Left kidney (tissue), 8 donors: ENCODE measurements at places on chromosomes 12 and 14. TPM values are rescaled to one million over a fixed set of nuclear protein-coding genes. Genes with fewer than 3 reads are reported as not detected.

- no peak for DNase-seq
These were observed 87.3 kb downstream of the SUDS3 start for GRCh38 chr12:118463677-118464076.

DNA sequence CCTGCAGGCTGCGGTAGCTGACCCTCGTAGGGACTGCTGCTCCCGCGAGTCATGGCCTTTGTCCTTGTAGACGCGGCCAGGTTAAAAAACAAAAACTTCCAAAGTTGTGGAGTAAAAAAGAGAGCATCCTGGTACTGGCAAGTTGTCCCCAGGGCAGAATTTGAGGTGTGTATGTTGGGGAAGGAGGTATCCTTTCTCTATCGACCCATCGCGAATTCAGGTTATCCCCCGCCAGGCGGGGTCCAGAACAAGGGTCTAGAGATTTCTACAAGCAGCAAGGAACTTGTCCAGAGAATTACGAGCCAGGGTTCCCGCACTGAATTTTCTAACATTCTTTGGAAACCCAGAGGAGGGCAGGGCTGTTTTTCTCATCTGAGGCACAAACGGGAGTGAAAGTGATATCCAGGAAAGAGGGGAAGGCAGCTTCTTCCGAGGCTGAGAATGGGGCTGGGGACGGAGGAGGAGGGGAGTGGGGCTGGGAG is 16.3 kb downstream of the TBX3 start:
- no peak for DNase-seq

The MUCL1 gene
- polyA plus RNA-seq: 0.25 TPM

The GLT1D1 gene
- polyA plus RNA-seq: 2.1 TPM

The PROX2 gene
- polyA plus RNA-seq: 4.3 TPM

GRCh38 chr14:24441485-24441884 is 1.1 kb downstream of the SDR39U1 start:
- DNase-seq: no peak

The CLEC2A gene
- polyA plus RNA-seq: not detected

DNA sequence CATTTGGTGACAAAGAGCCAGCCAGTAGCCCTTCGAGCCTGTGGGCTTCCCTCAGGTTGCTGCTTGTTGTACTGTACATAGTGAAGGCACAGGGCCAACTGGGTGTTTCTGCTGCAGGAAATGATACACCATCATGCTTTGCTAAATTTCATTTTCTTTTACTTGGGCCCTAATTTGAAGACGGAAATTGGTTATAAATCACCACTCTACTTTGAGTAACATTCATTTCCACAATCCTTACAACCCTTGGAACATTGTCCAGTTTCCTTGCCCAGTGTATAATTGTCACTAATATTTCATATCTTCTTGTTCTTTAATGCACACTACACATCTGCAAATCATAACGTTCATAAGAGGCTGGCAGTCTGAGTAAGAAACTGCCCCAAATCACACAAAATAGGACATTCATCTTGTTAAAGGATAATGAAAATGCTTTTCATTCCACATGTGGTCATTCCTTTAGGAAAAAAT is 30.2 kb downstream of the MSRB3 start:
- no peak for DNase-seq

DNA sequence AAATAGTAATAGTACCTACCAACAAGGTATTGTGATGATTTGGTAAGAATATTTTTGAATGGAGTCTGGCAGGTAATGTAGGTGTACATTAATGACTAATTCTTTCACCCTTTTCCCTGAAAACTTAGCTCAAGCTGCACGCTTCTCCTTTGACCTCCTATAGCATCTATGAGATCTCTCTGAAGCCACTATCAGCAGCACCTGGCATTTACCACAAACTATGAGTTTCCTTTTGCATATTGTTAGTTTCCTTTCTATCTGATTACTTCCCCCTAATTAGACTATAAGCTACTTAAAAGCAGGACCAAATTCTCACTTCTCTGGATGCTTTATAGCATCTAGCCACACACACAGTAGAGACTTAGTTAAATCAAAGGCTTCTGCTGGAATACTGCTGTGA is 48.1 kb downstream of the SLC8A3 start:
- no peak for DNase-seq

The OR4N2 gene
- polyA plus RNA-seq: not detected

The TEX52 gene
- polyA plus RNA-seq: 3.1 TPM

DNA sequence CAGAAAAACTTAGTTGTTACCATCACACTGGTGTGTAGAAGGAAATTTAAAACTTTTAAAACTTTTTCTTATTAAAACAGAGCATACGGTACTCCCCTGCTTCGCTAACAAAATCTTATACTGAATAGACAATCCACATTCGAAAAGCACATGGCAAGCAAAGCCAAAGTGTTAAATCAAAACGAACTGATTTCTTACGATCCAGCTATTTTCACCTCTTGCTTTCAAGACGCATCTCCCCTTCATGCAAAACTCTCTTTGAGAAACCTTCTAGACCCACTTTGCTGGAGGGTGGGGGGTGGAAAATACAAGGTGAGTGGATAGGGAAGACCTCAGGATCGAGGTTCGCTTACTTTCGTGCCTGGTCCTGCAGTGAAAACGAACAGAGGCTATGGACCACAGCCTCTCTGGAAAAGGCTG is 328 bp downstream of the INTS13 start:
- no peak for DNase-seq

DNA sequence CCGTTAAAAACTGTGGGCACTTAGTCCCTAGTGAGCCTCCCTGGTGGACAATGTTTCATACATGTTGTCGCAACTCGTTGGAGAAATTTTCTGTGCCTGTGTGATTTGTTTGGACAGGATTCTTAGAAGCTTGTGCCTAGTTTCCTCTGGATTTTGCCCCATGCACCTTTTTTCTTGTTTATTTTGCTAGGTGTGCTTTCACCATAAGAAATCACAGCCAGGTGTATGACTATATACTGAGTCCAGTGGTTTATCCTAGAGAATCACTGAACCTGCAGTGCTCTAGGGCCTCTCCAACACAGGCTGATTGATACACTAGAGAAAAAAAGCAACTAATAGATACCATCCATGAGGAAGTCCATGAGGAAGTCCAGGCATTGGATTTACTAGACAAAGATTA is 33.1 kb upstream of the OASL start:
- no peak for DNase-seq

DNA sequence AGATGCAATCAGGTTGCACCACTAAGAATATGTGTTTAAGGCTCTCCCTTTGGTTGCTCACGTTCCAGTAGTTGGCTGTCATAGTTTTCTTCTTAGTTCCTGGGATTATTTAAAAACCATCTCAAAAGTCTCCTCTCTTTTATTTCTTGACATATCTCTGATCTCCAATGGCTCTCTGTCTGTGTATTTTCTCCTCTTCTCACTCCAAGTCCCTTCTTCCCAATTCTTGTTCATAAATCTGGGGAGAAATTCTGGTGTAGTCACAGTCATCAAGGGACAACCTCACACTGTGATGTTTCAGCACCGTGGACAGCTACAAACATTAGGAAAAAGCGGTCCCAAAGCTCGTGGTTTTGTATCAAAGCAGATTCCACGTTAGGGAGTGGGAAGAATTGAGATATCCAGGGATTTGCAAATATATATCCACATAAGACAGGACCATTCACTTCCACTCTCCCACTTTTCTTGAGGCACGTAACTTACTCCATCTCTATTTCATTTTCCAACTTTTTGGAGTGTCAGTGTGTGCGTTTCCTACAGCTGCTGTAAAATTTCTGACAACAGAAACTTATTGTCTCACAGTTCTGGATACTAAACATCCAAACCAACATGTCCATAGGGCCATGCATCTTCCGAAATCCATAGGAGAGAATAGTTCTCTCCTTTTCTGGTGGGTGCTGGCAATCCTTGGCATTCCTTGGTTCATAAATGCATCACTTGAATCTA is 80.6 kb upstream of the TMEM233 start:
- peak; percentile 57 for DNase-seq

GRCh38 chr12:39586816-39587215 is 32.8 kb downstream of the ABCD2 start:
- no peak for DNase-seq

DNA sequence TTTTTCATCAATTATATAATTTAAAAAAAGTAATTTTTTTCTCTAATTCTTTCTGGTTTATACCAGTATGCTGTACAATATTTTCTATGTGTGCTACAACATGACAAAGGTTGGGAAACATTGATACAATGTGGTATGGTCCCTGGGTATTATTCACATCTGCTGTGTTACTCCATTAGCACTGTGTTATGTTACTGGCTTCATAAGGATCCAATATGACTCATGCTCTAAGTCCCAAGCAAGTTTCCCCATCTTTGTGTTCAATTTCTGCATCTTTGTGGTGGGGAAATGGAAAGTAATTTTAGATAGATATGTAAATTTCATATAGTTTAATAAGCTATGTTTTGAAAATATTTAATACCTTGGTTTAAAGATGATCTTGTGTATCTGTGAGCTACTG is 35.8 kb downstream of the FBXO33 start:
- DNase-seq: no peak

GRCh38 chr14:90408713-90409112 is 11.9 kb downstream of the CALM1 start:
- no peak for DNase-seq

DNA sequence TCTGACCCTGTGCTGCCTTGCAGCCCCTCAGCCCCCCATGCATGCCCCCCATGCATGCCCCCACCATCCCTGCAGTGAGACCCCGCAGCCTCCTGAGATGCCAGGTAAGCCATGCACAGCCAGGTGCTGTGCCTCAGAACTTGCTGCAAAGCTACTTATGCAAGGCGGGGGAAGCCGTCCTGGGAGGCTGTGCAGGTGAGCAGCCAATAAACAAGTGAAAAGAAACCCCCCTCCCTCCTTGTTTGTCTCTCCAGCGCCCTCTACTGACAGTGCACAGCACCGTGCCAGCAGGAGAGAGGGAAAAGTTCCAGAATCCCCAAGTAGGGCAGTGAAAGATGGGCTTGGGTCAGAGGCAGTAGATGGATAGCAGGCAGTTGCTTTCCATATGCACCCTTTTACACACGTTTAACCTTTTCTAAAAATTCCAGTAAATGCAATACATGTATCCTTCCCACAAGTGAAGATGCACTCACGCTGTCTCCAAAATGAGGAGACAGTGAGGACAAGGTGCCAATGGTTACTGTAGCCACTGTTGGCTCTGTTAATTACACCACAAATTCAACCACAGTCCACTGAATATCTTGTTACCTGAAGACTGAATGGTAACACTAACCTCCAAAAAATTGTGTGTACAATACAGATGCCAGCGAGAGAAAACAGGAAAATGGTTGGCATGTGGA is 18.0 kb downstream of the TNFAIP2 start:
- no peak for DNase-seq

DNA sequence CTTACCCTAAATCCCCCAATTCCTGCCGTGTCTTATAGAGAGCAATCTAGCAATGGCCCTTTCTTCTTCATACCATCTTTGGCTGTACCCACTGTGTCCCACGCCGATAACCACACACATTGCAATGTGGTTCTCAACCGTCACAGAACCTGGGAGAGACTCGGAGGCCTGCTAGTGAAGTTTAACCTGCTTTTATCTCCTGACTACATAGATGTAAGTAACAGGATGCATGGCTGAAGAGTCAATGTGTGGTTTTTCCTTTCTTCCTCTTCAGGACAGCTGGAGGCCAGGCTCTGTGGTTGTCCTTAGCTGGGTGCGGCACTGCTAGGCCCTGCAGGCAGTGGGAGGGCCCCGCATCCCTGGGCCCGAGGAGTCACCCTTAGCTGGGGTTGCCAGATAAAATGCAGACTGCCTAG is 51.3 kb downstream of the ZNF664 start:
- DNase-seq: no peak

The ANHX gene
- not detected for polyA plus RNA-seq
